ENCODE measurements at places on chromosomes 5 and 9. TPM values are rescaled to one million over a fixed set of nuclear protein-coding genes. Genes with fewer than 3 reads are reported as not detected.

The C8G gene
- 0.64 TPM for total RNA-seq

The TXNDC15 gene
- total RNA-seq = 47.3 TPM

The NR5A1 gene
- not detected for total RNA-seq

The ROPN1L gene
- 2.0 TPM for total RNA-seq

The HTR4 gene
- not detected for total RNA-seq

The ORM2 gene
- total RNA-seq = not detected

Data from A549 treated with RU486 at 1 μM for 4 hours (cell line).